ENCODE measurements at places on chromosomes 1 and 21.

- DNase-seq: no peak
Observed at GRCh38 chr1:222547260-222547614, 667 bp downstream of the HHIPL2 start.

GRCh38 chr1:217230412-217230811 lies 400.5 kb downstream of the GPATCH2 start:
- no peak for DNase-seq

GRCh38 chr1:182330303-182330702 lies 61.3 kb downstream of the GLUL start:
- DNase-seq: no peak

DNA sequence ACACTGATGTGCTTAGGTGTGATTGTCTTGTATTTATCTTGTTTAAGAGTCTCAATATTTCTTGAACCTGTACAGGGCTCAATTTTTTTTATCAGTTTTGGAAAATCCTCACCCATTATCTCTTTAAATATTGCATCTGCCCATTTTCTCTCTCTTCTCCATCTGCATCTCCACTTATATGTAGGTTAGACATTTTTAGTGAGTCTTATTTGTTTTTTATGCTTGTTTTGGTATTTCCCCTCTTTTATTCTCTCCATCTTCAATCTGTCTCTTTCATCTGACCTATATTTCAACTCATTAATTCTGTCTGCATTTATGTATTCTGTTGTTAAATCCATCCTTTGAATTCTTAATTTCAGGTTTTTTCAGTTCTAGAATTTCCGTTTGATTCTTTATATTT lies 32.9 kb upstream of the SHCBP1L start:
- no peak for DNase-seq

- DNase-seq: no peak
Observed at GRCh38 chr1:89519779-89520358, 4.8 kb upstream of the LRRC8B start.

DNA sequence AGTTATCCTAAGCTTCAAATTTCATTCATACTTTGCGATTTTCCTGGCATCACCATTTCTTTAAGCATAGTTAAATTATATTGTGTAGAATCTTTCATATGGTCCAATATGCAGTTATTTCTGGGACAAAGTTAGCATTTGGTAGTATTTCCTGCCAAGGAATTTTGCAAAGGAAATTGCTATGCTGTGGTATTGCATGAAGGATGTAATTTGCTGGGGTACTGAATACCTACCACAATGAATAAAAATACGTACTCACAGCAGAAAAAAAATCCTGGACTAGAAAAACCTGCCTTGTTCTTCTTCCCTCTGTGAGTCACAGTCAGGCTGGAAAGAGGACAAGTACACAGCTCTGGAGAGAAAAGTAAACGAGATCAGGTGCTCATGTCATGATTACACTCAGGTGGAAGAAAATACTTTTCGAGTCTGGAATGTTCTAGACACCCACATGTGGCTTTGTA lies 241.2 kb downstream of the PTBP2 start:
- no peak for DNase-seq

DNA sequence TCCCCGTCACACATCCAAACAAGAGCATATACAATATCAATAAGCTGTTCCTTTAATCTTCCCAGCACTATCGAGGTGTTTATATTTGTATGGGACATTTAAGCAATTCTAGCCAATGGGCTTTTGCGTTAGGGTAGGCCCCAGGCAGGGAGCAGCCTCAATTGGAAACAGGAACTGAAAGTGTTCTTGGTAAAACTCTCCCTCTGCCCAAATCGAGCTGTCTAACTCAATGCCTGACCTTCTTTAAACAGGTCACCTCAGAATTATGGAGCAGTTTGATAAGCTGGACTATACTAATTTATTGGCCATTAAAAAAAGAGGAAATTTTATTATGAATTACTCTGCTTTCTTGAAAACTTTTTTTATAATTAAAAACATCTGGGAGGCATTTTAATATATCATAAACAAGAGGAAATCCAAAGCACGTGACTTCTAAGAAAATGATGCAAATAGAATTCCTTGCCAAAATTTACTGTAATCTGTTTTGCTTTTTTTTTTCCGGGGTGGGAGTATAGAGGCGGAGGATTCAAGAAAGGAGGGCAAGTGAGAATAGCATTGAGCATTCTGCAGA lies 498.1 kb downstream of the LMO4 start:
- no peak for DNase-seq

- no peak for DNase-seq
Observed at GRCh38 chr1:212669102-212669501, 30.5 kb downstream of the BATF3 start.

DNA sequence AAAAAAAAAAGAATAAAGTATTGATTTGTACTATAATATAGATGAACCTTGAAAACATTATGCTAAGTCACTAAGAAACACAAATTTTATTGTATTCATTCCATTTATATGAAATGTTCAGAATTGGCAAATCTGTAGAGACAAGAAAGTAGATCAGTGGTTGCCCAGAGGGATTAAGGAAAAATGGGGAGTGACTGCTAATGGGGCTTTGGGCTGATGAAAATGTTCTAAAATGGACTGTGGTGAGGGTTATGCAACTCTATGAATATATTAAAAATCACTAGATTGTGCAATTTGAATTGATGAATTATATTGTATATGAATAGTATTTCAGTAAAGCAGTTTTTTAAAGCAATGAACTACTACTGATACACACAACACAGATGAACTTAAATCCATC lies 10.0 kb downstream of the GDAP2 start:
- no peak for DNase-seq

GRCh38 chr1:53553734-53554509 lies 94.7 kb downstream of the DMRTB1 start:
- peak; percentile 4 for DNase-seq

DNA sequence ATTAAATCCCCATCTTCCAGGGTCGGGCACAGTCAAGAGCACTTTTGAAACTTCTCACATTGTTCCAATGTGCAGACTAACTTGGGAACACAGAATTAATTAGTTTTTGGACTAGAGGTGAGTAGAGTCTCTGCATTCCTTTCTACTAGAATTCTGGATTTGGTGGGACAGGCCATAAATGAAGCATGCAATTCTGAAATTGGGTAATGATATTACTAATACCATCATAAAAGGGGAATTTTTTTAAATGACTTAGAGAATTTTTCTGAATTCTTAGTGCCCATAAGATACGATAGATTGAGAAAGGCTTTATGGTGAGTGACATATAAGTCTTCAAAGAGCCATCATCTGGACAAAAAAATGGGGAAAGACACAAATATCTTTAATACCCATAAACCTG lies 41.8 kb downstream of the ADAMTS5 start:
- no peak for DNase-seq

DNA sequence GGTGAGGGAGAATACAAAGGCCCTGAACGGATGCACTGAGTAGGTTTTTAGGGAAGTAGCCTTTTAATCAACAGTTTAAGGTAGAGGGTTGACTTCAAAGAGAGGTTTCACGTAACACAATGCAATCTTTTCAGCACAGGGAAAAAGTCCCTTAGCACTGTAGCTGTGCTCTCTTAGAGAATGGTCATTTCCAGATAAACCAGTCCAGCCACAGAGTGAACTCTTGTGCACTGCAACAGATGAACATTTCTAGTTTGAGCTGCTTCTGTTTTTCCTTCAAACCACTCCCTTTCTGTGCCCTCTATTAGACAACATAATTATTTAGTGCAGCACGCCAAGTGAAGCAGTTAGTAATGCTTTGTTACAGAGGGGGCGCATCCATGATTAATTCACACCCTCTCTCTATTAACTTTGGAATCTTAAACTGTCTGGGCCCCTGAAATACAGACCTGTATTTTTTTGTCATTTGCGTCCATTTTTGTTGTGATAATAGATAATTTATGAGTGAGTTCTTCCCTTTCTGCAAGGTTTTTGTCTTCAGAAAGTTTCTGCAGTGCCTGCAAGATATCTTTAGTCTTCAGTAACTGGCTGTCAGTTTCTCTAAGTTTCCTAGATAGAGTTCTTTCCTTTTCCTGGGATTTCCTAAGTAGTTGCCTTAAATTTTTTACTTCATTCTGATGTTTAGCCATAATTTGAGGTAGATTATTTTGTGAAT lies 22.9 kb downstream of the LCA5L start:
- no peak for DNase-seq

- no peak for DNase-seq
Observed at GRCh38 chr1:39270368-39270767, 65.9 kb downstream of the MACF1 start.

- no peak for DNase-seq
Observed at GRCh38 chr1:43274804-43275180, 5.0 kb downstream of the TMEM125 start.

GRCh38 chr1:71655604-71656003 lies 574.8 kb upstream of the ZRANB2 start:
- no peak for DNase-seq

DNA sequence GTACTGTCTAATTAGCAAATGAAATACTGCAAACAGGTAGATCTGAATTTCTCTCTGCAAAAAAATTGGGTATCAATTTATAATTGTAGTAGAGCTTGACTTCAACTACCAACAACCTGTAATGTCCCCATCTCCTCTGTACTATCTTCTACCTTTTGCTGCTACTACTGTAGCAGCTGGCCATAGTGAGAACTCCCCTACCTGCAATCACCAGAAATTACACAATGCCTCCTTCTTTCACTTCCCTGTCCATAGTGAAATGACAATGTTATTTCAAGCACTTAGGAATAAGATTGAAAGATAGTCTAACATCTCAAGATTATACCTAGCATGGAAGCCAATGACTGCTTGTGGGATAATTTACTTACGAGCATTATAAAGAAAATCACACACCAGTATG lies 100.4 kb downstream of the ACBD6 start:
- DNase-seq: no peak

DNA sequence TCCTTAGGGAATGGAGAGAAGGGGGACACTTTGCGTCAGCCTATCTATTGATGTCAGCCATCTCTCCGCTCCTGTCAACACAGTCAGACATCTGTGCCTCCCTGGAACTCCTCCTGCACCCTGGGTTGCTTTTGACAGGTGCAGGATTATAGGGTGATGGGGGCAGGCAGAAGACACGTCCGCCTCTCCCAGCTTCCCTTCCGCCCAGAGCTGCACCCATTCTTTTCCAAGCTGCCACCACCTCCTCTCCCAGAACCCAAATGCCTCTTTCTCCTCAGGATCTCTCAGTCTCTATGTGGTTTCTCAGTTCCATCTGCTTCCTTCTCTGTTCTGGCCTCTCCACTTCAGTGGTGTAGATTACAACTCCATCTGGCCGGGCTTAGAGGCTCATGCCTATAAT lies 17.1 kb upstream of the KIF1B start:
- no peak for DNase-seq

DNA sequence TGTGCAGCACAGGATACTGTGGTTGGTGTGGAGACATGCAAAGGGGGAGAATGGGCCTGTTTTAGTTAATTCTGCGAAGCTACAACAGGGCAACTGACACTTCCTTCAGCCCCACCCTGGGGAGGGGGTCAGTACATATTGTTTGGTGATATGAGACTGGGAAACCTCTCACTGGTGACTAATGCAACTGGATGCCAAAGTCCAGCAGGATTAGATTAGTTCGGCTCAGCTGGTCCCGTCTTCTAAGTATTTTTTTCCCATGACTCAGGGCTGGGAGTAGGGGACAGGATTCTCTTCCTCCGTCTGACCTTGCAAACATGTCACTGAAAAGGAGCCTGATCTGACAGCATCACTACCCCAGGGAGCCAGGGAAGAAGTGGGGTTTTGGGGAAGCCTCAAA lies 43.0 kb downstream of the PLXNA2 start:
- DNase-seq: no peak

DNA sequence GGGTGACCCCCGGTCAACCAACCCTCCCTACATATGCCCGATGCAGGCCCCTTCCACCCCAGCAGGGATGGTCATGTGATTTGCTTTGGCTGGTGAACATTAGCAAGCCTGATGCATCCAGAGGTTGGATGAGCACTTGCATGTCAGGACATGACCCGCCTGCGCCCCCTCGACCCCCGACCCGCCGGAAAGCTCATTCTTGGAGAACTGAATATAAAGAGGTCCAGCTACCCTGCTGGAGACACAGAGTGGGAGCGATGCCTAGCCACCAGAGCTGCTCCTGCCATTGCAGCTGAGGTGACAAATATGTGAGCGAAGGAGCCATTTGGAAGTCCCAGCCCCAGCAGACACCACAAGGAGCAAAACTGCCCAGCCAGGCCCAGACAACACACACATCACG lies 39.6 kb downstream of the COA6 start:
- DNase-seq: no peak

GRCh38 chr1:160483505-160484185 lies 39.4 kb downstream of the SLAMF6 start:
- no peak for DNase-seq

DNA sequence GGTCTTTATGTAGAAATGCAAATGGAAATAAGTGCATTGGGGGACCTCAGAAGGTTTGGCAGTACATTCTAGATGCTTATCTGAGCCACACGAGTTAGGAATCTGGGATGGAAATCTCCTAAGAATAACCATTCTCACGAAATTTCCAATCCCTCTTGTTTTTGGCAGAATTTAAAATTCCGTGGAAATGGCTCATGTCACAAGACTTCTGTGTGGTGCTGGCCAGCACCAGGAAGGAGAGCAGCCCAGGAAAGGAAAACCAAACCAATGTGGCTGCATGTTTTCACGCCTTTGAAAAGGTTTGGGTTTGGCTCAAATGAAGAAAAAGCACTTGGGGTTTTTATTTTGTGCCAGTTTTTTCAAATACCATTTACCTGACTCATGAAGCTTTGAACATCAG lies 80.1 kb upstream of the KCNK2 start:
- no peak for DNase-seq

GRCh38 chr1:234614081-234614489 lies 4.1 kb upstream of the IRF2BP2 start:
- DNase-seq: no peak

DNA sequence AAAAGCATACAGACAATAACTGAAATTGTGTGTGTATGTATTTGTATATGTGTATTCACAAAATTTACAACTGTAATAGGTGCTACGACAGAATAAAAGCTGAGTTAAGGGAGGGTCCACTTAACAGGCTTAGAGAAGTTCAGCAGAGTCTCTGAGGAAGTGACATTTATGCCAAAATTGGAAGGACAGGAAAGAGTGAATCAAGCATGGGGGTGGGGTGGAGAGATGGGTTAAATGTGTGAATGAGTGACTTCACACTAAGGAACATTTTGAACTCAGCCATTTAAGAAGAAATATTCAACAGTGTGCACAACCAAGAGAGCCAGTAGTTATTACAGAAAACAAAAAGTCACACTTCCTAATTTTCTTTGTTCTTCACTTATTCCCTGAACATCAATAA lies 53.8 kb upstream of the RGS1 start:
- no peak for DNase-seq

DNA sequence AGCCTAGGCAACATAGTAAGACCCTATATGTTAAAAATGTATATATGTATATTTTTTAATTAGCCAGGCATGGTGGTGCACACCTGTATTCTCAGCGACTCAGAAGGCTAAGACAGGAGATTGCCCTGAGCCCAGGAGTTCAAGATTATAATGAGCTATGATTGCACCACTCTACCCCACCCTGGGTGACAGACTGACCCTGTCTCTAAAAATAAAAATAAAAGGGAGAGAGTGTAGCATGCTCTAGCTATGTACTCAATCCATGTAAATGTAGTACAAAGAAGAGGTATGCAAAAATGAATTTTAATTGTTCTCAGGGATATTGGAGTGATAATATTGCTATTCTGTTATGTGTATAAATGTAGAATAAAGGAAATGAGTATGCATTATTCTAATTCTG lies 52.9 kb upstream of the DARS2 start:
- no peak for DNase-seq

GRCh38 chr1:196063952-196064351 lies 544.3 kb downstream of the KCNT2 start:
- no peak for DNase-seq

GRCh38 chr1:32724678-32725614 lies 22.4 kb upstream of the SYNC start:
- DNase-seq: no peak

GRCh38 chr1:70906800-70907199 lies 140.8 kb downstream of the PTGER3 start:
- DNase-seq: no peak
